ENCODE measurements at places on chromosomes 3 and 15.
A peak's percentile ranks its signal among the peaks of the same experiment; 100 is the strongest.

GRCh38 chr15:91032919-91033803 is 10.8 kb upstream of the VPS33B start:
- peak; percentile 56 for DNase-seq

DNA sequence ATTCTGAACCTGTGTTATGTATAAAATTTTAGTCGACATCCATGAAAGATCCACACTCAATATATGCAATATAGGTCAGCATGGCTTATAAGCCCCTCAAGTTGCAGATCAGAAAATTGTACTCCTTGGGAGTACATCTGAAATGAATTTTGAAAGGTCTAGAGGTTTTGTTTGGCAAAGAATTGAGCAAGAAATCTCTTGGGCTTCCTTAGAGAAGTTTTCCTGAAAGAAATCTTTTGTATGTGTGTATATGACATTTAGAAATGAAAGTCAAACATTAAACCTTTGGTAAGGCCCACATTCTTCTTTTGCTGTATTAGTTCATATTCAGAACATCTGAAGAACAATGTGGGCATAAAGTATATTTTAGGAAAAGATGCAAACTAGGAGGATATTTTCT is 1006.6 kb downstream of the NAALADL2 start:
- no peak for DNase-seq

- DNase-seq: no peak
Observed at GRCh38 chr3:124032311-124032880, 40.5 kb upstream of the ROPN1 start.

DNA sequence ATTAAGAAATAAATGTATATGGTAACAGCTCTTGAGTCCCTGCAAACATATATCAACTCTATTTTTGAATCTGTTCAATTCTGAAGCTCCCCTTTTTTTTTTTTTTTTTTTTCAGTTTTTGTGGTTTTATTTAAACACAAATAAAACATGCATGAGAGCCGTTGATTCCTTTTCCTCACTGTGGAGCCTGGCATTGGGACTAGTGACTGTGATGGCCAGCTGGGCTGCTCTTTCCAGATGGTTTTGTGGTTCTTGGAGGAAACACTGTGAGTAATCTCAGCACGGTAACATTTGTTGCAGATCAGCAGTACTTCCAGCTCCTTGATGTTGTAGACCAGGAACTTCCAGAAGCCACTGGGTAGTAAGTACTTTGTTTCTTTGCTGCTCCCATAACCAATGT is 15.9 kb downstream of the EMC7 start:
- DNase-seq: no peak

DNA sequence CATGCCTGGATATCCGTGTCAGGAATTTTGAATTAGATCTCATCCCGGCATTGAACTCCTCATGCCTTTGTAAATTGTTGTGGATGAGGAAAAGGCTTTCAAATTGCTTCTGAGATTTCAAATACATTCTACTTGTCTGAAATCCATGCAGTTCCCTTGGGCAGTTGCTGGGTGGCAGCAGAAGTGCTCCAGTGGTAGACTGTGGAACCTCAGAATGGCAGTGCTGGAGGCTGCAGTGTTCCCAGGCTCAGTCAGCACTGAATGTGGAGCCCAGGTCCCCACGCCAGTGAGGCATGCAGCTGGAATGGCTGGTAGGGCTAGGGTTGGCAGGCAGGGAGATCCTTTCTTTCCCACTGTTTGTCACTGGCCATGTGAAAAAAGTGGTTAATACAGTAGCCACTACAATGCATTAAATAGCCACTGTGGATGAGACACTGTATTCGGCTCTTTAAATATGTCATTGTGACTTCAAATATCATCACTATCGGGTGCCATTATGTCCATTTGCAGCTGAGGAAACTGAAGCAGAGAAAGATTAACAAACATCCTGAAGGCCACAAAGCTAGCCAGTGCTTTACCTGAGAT is 98.6 kb downstream of the TPRG1 start:
- no peak for DNase-seq

GRCh38 chr15:92990031-92990430 is 89.9 kb downstream of the CHD2 start:
- no peak for DNase-seq
